ENCODE measurements at places on chromosomes 2 and 18.

- DNase-seq, result no peak
Measured at GRCh38 chr2:195094330-195094729, 562.7 kb upstream of the SLC39A10 start.

DNA sequence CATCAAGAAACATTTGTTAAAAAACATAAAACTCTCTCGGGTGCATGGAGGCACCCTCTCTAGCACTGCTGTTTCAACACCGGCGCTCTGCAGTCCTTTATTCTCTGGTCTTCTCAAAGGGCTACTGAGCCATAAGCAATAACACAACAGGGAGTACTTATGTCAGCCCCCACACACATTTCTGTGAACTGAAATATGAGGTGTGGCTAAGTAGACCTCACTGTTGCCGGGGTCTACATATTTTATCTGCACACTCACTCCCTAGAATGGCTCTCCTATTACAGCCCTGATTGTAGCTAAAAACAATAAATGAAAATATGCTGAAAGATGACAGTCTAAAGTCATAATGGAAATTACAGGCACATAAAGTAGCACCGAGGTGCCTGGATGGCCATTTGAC, 235.1 kb downstream of the GRB14 start:
- DNase-seq, result no peak

DNA sequence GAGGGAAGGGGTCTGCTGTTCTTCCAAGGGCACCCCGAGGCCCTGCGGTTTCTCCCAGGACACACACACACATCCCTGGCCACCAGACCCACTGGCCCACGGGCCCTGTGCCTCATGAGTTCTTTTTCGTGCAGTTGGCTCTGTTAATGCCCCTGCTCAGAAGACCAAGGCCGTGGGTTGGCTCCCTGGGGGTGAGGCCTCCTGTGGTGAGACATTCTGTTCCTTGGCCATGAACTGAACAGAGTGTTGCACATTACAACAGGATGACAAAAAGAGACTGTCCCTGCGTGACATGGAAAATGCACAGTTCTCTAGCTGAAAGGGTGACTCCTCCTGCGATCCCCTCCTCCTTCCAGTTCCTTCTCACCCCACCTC, 30.7 kb downstream of the SH2D6 start:
- no peak for DNase-seq

- no peak for DNase-seq
Measured at GRCh38 chr2:229660391-229660790, 54.0 kb downstream of the DNER start.

- DNase-seq, result peak; percentile 78
Measured at GRCh38 chr2:10981941-10982431, 70.3 kb downstream of the KCNF1 start.
